ENCODE measurements at places on chromosomes 16 and 17.

GRCh38 chr17:5078106-5079028 lies at the start of gene ZFP3:
Gene ZFP3 (plus strand): TSS chr17:5078467. CDS start chr17:5091505, 13,038 bp downstream.
- DNase-seq: peak; percentile 63

DNA sequence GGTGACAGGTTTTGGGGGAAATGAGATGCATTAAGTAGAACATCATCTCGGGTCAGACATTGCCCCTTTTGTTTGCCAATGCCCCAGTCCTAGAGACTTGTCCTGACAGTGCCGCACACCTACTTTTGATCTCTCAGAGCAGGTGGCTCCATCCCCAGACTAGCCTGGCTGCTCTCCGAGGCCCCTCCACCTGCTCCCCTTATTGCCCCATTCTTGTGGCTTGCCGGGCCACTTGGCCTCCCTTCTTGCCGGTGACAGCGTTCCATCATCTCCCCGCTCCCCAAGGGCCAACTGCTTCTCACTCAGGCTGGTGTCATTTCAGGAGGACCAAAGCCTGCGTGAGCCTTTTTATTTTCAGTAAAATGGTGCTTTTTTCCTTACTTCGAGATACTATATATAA lies 14.9 kb downstream of the UBFD1 start:
- DNase-seq: no peak

GRCh38 chr16:8893976-8894690 lies 12.0 kb downstream of the LITAFD start:
- DNase-seq: no peak

- DNase-seq: no peak
Measured at GRCh38 chr16:47493381-47494337, 32.5 kb downstream of the PHKB start.

- DNase-seq: peak; percentile 31
Measured at GRCh38 chr17:69500911-69501429, 86.5 kb downstream of the MAP2K6 start.

GRCh38 chr17:41116297-41116696 lies 1.9 kb downstream of the KRTAP4-11 start:
- DNase-seq: no peak

DNA sequence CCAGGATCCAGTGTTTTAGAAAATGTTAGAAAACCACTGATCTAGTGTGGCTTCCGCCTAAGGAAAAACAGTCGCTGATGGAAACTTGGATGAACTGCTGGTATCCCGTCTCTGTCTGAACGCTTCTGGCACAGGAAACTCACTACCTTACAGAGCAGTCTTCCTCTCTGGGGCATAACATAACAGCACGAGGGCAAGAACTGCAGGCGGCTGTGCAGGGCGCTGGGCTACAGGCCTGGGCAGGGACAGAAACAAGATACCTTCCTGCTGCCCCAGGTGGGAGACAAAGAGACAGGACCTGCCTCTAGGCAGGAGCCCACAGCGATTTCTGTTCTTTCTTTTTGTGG lies 10.5 kb downstream of the MXRA7 start:
- DNase-seq: no peak

- no peak for DNase-seq
Measured at GRCh38 chr17:8121407-8121680, 2.6 kb downstream of the HES7 start.

DNA sequence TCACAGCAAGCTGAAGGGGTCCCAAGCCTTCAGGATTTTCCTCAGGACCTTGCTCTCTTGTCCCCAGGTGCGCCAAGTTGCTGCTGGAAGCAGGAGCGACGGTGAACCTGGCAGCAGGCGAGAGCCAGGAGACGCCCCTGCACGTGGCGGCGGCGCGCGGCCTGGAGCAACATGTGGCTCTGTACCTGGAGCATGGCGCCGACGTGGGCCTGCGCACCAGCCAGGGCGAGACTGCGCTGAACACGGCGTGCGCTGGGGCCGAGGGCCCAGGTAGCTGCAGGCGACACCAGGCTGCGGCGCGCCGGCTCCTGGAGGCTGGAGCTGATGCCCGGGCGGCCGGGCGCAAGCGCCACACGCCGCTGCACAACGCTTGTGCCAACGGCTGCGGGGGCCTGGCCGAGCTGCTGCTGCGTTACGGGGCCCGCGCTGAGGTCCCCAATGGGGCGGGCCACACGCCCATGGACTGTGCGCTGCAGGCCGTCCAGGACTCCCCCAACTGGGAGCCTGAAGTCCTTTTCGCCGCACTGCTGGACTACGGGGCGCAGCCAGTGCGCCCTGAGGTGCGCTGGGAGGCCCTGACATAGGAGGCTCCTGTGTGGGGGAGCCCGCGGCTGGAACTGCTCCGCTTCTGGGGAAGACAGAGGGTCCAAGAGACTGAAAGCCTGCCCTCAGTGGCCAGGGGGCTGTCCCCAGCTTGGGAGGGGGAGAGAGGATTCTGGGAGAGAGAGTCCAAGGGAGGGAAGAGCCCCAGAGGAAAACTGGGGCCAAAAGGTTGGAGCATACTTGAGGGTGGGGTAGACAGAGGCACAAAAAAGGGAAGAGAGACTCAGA lies 6.4 kb downstream of the ASB16 start:
- DNase-seq: no peak

- DNase-seq: no peak
Measured at GRCh38 chr16:49811644-49812334, 44.1 kb downstream of the ZNF423 start.

GRCh38 chr16:8964462-8964861 lies 756 bp upstream of the USP7 start:
- no peak for DNase-seq

DNA sequence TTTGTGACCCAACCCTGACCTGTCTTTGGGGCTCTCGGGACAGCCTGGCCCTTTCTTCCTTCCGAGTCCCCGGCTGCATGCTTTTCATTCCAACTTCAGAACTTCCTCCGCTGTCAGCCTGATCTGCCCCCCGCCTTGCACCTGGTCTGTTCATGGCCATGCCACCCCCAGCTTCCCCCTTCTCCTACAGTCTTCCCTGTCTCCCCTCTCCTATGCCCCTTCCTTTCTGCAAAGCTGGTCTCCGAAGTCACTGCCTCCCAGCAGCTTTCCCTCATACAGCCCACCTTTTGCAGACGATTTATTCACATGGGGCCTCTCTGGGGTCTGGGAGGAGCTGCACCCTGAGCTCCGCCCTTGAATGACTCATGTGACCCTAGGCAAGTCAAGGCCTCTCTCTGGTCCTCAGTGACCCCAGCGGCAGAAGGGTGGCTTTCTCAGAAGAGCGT lies 47.1 kb upstream of the SDK2 start:
- no peak for DNase-seq

DNA sequence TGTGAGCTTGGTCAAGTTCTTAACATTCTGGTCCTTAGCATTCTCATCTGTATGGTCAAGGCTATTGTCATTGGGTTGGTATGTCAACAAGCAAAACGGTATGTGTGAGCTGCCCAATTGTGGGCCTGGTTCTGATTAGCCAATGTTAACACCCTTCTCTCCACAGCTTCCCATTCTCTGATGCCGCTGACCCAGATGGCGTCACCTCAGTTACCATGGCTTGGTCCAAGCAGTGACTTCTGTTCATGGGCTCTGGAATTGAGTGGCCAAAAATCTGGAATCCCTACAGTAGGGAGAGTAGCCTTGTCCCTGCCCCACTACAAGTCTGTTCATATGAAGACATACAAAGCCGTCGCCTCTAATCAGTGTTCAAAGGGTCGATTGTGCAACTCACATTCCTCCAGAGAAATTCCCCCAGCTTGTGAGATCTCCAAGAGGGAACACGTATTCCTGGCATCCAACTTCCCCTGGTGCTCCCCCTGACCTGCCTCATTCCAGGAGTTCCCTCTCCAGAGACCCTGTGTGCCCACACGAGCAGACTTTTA lies 15.8 kb downstream of the TMEM98 start:
- DNase-seq: no peak

- no peak for DNase-seq
Measured at GRCh38 chr16:12798846-12799245, 4.8 kb downstream of the CPPED1 start.

DNA sequence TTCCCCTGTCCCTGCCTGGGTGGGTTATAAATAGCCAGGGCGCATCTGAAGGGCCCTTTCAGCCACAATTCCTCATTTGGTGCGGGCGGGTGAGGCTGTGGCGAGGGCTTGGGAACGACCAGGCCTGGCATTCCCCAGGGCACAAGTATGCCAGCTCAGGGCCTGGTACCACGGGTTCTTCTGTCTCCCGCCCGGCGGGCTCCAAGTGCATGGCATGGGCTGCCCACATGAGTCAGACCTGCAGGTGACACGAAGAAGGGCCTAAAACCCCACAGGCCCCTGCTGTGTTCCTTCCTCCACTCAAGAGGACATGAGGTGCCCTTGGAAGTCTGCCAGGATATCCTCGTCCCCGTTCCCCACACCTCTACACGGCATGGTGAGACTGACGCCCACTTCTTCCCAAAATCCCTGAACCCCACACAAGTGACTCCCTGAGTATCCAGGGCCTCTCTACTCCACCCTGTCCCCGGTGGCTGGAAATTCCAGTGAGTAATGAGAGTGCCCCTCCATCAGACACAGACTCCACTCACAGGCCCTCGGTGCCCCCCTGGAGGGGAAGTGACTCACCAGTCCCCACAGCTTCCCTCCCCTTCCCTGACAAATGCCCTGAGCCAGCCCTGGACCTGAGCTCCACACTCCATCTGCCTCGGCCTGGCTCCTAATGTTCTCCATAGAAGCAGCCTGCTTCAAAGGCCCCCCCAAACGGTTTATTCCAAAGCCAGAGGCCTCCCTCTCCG lies 68.8 kb downstream of the ABR start:
- DNase-seq: no peak

GRCh38 chr17:77233635-77234334 lies 93.0 kb downstream of the SEC14L1 start:
- DNase-seq: no peak

GRCh38 chr16:68229431-68230175 lies 6.3 kb downstream of the ESRP2 start:
- DNase-seq: no peak

- DNase-seq: peak; percentile 33
Measured at GRCh38 chr17:2435181-2435741, 34.4 kb upstream of the MNT start.

GRCh38 chr17:50948711-50949110 lies 82.6 kb upstream of the TOB1 start:
- no peak for DNase-seq

DNA sequence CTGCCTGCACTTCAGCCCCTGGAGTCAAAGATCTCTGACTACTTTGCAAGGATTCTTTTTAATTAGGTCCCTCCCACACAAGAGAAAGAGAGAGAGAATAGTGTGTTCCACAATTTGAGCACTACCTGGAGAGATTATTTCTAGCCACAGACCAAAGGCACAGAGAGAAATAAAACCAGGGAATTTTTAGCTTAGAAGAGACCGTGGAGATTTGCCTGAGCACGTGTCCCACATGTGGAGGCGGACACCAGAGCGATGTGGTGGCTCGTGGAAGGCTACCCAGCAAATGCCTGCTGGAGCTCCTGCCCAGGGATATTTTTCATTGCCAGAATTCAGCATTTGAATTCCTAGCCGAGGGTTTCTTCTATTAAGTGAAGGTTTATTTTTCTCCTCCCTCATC lies 50.6 kb downstream of the MGAT5B start:
- DNase-seq: no peak

DNA sequence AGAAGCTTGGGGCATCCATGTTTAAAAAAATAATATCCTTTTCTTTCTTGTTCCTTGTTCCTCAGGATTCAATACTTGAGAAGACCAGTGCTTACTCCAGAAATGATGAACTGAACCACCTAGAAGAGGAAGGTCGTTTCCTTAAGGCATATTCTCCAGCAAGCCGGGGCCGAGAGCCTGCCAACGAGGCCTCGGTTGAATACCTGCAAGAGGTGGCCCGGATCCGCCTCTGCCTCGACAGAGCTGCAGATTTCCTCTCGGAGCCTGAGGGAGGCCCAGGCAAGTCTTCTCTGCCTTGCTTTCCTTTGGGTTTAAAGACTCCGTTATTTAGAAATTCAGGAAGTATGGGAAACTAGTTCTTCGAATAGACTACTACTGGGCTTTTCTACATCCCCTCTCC lies 42.5 kb upstream of the ENDOV start:
- no peak for DNase-seq

GRCh38 chr17:81336930-81337325 lies 41.8 kb upstream of the SLC38A10 start:
- no peak for DNase-seq

DNA sequence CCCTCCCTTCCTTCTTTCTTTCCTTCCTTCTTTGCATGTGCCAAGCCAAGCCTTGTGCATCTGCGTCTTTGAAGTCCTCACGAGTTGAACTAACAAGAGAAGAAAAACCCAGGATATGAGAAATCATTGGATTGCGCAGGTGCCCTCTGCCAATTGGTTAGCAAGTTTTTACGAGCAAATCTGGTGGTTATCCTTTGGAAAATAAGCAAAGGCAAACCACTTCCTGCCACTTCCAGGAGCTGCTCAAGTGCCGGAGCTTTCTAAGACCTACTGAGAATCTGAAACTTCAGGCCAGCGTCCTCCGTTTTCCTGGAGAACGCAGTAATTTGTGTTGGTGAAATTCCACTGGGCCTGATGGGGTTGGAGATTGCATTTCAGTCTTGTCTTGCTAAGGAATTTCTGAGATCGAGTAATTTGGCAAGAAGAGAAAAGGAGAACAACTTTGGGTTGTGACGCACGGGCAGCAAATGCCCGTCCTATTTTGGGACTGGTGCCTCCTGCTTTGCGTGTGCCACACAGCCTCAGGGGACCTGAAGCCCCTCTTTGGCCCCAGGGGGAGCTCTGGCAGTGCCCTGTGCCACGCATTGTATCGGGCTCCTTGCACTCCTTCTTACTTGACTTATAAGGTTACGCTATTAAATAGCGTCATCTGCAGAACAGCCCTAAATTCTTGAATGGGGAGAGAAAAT lies 56.4 kb downstream of the CMIP start:
- DNase-seq: no peak

GRCh38 chr16:80015566-80015965 lies 415.0 kb upstream of the MAF start:
- DNase-seq: no peak

GRCh38 chr16:78134944-78135619 lies 35.6 kb downstream of the WWOX start:
- DNase-seq: peak; percentile 35

DNA sequence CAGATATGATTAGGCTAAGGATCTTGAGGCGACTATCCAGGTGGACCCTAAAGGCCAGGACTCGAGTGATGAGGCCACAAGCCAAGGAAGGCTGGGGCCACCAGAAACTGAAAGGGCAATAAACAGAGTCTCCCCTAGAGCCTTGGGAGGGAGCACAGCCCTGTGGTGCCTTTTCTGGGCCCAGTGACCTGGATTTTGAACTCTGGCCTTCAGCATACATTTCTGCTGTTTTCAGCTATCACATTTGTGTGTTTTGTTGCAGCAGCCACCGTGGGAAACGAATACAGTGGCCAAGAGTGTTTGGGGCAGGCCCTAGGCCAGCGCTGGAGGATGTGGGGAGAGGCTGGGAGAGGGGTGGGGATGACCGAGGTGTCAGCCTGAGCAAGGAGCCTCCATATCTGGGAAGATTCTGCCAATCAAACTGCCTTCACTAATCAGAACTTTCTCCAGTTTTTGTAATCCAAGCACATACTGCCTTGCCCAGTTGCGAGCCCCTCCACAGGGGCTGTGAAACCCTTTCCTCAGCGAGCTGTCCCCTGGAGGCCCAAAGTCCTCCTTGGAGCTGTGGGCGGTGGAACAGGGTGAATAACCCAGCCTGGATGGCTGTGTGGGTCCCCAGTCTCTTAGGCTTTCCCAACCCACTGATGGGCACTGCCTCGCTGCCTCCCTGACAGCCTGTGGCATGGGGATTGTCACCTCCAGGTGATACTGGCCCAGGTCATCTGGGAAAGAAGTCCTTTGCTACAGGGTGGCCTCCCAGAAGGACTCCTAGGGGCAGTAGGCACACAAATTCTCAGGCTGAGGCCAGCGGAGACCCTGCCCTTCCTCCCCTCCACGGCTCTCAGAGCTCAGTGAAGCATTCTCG lies 16.8 kb downstream of the B9D1 start:
- DNase-seq: no peak
